Spleen (tissue), 13 donors: ENCODE measurements at places on chromosomes 4 and X.

DNA sequence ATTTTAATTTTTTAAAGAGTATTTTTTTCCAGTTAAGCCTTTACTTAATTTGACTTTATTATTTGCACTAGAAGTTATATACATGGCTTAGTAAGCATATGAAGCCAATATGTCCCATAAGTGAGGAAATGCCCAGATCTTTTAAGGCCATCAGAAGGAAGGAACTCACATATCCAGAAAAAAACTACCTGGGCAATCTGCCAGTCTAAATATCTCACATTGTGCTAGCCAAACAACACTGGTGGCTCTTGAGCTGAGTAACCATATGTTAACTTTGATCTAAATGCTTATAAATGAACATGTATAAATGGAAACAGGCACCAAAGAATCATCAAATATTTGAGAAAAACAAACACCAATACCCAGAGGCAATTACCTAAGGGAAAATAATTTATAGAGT is 138.6 kb upstream of the APOOL start:
- DNase-seq, result no peak

DNA sequence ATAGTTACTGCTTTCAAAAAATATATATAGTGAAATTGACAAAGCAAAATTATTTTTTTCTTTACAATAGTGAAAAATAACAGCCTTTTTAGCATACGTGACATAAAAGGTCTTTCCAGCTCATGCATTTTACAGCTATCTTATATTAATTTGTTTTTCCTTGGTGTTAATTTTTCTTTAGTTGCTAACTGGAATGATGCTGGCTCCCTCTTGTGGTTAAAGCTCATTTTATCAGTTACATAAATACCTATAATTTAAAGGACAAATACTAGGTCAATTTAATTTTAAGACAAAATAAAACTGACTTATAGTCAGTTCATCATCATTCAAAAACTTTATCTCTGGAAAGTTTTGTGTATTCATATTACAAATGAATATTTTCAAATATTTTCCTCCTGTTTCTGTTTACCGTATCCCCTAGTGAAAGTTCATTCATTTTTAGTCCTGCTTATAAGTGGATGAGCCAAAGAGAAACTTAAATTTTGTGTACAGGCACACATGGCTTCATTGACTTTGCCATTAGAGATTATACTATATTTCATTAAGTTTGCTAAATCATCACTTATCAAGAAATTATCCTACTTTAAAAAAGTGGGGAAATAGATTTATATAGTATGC is 9.9 kb upstream of the ANAPC4 start:
- no peak for DNase-seq

- DNase-seq, result no peak
Measured at GRCh38 chr4:136032391-136032790, 1499.9 kb downstream of the PCDH18 start.

DNA sequence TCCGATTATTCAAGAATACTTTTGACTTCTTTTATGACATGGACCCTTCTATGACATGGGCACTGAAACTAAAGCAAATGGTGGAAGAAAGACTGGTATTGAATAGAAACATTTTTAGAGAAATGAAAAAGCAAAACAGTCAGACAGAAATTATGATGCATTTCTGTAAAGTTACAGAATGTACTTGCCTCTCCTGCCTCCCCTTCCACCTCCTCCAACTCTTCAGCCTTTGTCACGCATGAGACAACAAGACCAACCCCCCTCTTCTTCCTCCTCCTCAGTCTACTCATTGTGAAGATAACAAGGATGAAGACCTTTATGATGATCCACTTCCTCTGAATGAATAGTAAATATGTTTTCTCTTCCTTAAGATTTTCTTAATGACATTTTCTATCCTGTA is 46.3 kb upstream of the HUWE1 start:
- DNase-seq, result no peak

DNA sequence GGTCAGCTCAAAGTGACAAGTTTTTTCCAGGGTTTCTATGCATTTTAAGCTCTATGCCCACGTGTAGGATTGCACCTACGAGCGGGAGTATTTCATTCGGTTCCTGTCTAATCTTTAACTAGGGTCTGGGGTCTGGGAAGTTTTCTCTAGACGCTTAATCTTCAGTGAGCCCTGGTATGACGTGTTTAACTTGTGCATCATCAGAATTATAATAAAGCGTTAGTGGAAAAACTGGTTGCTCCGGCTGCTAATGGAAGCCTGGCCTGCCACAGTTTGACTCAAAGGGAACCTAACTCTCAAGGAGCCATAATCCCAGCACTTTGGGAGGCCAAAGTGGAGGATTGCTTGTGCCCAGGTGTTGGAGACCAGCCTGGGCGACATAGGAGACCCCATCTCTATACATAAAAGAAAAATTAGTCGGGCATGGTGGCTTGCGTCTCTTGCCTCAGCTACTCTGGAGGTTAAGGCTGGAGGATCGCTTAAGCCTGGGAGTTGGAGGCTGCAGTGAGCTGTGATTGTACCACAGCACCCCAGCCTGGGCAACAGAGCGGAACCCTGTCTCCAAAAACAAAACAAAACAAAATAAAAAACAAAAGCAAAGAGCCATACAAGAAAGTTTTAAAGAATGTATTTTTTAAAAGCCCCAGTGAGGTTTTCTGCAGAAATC is 30.2 kb downstream of the ARSD start:
- no peak for DNase-seq

- DNase-seq, result no peak
Measured at GRCh38 chr4:109327641-109328040, 25.2 kb upstream of the COL25A1 start.

GRCh38 chr4:124810827-124811226 is 98.3 kb upstream of the ANKRD50 start:
- no peak for DNase-seq

- DNase-seq, result no peak
Measured at GRCh38 chr4:90960840-90961239, 833.6 kb downstream of the CCSER1 start.

GRCh38 chr4:3311095-3311372 is 18.2 kb downstream of the RGS12 start:
- peak; percentile 64 for DNase-seq

DNA sequence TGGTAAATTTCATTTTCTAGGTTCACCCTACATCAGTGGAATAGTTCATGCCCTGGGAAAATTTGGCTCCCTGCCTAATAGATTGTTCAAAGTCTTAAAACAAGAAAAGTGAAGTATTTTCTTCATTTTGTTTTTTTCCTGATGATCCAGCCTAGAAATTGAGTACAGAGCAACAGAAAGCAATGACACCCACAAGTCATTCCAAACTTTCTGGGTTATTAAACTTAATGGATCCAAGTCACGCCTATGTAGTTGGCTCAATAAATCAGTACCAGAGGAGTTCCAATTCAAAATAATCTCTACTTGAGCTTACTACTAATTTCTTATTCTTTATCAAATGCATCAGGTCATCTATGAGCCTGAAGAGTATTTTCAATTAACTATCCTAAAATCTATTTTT is 937.6 kb upstream of the SLIT2 start:
- DNase-seq, result no peak

GRCh38 chrX:107741404-107741790 is 34.2 kb downstream of the TSC22D3 start:
- DNase-seq, result peak; percentile 81

GRCh38 chr4:26239801-26240200 is 81.0 kb upstream of the RBPJ start:
- DNase-seq, result no peak

DNA sequence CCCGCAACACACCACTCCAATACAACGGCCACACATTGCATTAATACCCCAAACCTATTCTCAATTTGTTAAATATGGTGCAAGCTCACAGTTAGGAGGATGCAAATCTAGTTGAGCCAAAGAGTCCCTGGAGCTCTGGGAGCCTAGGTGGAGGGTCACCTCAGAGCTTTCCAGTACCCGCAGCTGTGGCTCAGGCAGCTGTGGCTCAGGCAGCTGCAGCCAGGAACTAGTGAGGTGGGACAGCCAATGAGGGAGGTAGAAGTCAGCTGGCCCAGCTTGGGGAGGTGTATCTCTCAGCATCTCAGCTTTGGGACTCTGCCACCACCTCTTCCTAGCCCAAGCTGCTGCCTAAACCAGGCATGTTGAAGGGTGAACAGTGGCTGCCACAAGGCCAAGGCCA is 36.7 kb upstream of the ARHGAP6 start:
- DNase-seq, result no peak

DNA sequence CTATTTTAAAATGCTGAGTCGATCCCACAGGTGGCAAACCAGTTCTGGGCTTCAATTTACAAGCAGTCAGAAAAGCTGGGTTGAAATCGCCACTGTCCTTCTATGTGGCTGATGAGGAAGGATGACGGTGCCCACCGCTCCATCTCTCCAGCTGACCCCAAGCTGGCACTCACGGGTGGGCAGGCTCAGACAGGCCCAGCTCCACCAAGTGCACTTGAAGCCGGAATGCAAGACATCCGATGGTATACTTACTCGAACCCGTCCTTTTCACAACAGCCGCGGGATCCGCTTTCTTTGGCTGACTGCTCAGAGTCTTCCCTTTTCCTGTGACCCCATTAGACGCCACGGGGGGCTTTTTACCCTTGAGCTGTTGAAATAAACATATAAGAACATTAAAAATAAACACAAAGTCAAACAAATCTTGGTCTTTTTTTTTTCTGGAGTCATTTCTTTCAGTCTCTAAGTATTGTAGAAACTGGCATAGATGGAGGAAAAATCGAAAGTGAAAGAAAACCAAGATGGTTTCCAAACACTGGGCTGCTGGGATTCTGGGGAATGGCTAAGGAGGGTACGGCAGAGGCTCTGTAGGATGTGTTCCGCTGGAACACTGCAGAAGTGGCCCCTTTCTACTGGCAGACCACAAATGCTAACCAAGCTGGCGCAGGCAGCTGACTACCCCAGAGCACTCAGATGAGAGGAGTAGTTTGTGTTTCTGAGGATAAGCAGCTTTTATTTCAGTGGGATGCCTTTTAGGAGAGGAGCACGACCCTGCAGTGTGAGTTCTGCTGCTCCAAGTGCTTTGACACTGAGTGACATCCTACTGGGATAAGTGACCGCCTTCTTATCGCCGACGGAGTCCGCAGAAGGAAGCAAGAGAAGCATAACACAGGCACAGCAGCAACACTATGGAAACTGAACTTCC is 160.9 kb downstream of the AFAP1 start:
- peak; percentile 49 for DNase-seq

DNA sequence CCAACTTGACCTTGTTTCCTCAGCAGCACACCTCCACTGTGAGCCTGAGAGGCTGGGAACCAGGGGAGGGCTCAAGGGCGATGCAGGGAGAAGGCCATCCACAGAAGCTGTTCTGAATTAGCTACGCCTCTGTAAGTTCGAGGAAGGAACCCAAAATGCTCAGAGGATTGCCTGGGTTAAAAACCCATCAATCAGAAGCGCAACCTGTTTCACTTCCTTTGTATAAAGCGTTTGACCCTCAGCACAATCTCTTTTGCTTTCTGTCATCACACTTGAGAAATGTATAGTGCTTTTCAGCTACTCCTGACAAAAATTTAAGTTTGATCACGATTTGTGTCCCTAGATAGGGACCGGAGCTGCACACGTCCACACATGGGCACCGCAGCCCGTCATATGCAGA is 48.0 kb upstream of the MAP3K15 start:
- DNase-seq, result no peak
